Retina (tissue), 1 donor: ENCODE measurements at places on chromosomes 7 and 10.

DNA sequence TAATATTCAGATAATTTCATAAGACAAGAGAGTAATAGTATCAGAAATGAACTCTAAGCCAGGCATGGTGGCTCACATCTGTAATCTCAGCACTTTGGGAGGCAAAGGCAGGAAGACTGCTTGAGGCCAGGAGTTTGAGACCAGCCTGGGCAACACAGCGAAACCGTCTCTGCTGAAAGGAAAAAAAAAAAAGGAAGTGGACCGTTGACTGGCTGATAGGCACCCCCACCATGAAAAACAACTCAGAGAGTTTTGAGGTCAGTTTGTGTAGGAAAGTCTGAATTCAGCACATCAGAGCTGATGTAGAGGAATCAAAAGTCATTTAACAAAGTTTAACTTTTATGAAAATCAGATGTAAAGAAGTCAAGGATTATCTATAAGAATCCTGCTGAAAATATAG is 63.2 kb upstream of the AMPH start:
- no peak for DNase-seq

- no peak for DNase-seq
Observed at GRCh38 chr7:66443946-66444345, 184.7 kb upstream of the KCTD7 start.

DNA sequence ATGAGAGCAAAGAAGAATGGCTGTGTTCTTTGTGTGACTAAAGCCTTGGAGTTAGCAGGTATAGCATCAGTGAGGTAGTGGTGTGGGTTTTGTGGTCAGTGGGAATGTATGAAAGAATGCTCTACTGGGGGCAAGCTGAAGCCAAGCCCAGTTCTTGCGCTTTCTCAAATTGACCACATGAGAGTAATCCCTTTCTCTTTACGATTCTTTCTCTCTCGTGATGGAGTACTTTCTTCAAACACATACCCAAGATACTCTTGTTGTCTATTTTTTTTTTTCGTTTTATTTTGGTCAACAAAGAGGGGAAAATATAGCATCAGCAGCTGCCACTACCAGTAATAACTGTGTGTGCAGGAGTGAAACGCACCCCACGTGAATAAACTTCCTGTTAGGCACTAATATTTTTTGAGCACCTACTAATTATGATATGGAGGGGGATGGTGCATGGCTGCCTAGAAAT is 8.4 kb upstream of the PANK1 start:
- no peak for DNase-seq

DNA sequence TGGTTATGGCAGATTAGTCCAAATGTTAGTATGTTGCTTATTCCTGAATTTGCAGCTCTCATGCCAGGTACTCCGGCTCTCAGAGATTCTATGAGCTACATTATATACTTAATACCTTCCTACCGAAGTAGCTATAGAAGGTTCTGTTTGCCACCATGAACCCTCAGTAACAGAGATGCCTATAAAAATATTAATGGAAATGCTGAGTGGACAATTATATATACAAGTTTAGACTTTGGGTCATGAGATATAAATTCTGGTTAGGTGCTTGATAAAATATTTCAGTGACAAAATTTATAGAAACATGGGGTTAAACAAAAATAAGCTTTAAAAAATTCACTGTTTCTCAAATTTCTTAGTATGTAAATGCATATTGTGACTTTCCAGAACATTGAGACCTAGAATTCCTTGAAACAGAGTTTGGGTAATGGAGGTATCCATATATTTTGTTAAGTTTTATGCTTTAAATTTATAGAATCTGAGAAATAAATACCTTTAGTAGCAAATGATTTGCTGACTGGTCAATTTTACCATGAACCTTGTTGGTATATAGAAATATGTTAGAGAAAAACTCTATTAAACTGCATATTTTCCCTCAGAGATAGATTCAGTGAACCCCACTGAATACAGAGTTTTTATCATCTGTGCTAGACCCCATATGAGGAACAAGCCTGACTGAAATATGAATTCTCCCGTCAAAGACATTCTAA is 533.5 kb downstream of the SH2D4B start:
- DNase-seq, result no peak

DNA sequence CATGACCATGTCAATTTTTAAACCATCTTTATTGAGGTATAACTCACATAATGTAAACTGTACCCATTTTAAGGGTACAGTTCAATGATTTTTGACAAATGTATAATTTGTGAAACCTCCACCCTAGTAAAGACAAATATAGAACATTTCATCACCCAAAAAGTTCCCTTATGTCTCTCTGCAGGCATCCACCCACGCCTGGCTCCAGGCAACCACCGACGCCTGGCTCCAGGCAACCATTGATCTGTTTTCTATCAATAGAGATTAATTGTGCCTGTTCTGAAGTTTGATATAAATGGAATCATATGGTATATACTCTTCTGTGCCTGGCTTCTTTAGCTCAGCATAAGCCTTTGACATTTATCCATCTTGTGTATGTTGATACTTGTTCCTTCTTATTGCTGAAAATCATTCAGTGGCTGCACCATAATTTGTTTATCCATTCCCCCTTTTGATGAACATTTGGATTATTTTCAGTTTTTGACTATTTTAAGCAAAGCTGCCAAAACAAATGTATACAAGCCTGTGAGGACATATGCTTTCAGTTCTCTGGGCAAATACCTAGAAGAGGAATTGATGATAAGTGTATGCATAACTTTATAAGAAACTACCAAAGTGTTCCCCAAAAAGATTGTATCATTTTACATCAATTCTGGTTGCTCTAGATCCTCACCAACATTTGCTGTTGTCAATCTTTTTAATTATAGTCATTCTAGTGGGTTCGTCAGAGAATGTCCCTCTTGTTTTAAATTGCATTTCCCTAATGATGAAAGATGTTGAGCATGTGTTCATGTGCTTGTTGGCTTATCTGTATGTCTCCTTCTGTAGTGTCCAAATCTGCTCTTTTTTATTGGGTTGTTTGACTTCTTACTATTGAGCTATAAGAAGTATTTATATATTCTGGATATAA is 55.7 kb upstream of the HECTD2 start:
- DNase-seq, result no peak

GRCh38 chr10:67934336-67934735 is 49.9 kb downstream of the SIRT1 start:
- DNase-seq, result no peak

DNA sequence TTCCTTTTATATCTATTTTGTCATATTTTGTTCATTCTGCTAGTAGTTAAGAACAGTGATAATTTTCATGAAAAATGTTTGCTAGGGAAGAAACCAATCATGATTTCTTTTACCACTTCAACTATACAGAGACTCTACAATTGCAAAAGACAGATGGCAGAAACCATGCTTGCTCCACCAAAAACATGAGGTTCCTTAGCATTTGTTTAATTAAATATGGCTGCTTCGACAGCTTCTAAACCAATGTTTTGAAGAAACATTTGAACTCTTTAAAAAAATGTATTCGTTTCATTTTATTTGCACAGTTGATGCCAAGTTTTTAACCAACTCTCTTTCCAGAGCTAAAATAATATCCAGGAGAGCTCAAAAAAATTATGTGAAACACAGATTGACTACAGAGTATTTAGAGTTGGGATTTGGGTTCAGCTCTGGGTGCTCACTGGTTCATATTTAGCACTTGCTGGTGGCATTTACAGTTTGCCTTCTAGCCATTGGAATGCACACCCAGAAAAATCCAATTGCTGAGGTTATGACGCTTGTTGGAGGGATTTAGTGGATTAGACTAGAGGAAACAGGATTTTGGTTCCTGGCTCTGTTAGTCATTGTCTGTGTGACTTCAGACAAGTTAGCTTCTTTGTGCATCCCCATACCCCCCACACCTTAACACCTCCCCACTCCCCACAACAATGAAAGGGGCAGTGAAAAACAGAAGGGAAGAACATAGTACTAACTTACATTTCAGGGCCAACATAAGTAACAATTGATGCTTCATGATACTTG is 35.8 kb upstream of the SDHAF3 start:
- no peak for DNase-seq

GRCh38 chr7:47902013-47902412 is 46.3 kb downstream of the PKD1L1 start:
- no peak for DNase-seq

DNA sequence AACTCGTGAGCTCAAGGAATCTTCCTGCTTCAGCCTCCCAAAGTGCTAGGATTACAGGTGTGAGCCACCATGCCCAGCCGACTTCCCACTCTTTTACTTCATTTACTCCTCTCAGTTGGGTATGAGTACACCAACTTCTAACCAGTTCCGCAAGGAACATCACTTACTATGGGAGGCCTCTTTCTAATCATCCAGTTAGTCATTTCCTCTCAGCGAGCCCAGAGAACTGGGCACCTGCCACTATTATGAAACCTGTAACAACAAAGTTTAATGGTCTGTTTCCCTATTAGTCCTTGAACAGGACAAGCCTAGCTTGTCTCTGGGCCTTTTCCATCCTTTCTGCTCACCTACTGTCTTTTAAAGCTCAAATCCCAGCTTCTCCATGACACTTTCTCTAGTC is 88.8 kb downstream of the DNMBP start:
- DNase-seq, result no peak

DNA sequence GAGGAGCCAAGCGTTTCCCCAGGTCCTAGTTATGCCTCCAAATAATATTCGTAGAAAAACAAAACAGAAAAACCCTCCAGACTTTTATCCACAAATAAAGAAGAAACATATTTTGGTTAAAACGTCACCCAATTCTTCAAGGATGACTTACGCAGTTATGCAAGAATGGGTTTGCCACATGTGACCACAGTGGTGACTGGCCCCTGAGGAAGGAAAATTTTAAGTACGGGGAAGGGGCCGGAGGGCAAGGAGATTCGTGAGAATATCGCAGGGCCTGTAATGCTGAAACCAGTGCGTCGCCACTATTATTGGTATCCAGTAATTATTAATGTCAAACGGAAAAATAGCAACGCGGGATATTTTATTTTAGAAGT is 537 bp upstream of the MRPS24 start:
- DNase-seq, result no peak

DNA sequence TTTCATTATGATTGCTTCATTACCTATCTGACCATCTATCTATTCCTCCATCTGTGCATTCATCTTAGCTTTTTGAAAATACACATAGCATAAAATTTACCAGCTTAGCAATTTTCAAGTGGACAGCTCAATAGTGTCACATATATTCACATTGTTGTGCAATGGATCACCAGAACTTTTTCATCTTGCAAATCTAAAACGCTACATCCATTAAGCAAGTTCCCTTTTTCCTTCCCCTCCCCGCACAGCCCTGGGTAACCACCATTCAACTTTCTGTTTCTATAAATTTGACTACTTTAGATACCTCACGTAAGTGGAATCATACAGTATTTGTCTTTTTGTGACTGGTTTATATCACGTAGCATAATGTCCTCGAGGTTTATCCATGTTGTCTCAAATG is 78.0 kb upstream of the ADRB1 start:
- no peak for DNase-seq

GRCh38 chr7:88597941-88598425 is 161.5 kb upstream of the ZNF804B start:
- no peak for DNase-seq

GRCh38 chr7:137354396-137354795 is 10.9 kb upstream of the PTN start:
- DNase-seq, result no peak

- no peak for DNase-seq
Observed at GRCh38 chr10:62249957-62250356, 18.7 kb downstream of the RTKN2 start.

- peak; percentile 47 for DNase-seq
Observed at GRCh38 chr10:930625-931325, 730 bp downstream of the LARP4B start.

- no peak for DNase-seq
Observed at GRCh38 chr7:22137026-22137425, 191.3 kb upstream of the CDCA7L start.
